Activated naive CD4-positive, alpha-beta T cell treated with anti-CD3 and anti-CD28 coated beads for 36 hours (primary cell): ENCODE measurements at places on chromosomes 2 and 18. TPM values are rescaled to one million over a fixed set of nuclear protein-coding genes. Genes with fewer than 3 reads are reported as not detected.

The AFF3 gene
- 1.5 TPM for total RNA-seq

DNA sequence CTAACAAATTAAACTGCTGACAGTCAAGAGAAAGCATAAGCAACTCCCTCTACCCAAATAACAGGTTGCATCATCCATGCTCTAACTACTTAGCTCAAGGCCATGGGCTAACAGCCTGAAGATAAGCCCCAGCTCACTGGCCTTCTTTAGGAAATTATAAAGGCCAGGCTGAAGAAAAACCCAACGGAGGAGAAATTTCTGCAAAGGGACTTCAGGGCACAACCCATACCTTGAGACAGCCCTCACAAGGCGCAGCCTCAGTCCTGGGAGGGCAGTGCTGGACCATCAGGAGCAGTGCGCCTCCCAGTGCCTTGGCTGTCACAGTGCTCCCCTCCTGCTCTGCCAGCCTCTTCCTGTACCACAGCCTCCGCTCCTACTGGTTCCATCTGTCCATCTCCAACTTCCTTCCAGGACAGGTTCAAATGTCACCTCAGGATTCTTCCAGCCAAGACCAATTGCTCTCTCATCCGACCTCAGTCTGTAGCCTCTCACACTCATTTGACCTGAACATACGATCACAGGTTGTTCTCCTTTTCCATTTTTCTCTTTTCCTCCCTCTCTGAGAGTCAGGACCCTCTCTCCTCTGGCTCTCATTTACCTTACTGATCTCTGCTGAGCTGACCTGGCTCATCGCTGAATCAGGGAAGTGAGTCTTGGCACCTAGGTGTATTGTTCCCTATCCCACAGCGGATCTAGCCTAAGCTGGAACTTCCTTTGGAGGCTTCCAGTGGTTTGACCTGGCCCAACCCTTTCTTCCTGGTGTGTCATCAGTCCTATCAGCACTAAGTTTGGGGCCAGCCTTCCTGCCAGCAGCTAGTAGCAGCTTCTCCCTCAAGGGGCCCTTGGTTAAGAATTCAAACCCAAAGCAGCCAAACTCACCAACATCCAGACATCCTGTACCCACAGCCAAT, 1.9 kb downstream of the MCFD2 start:
- no peak for DNase-seq
- no peaks in the 10 kb centered on the region for H3K27me3 ChIP-seq
- peaks cover 61% of the 10 kb centered on the region for H3K4me1 ChIP-seq
- H3K36me3 ChIP-seq, result peaks cover 25% of the 10 kb centered on the region
- H3K27ac ChIP-seq, result no peak overlapping the region

- H3K4me1 ChIP-seq, result peaks cover 26% of the 10 kb centered on the region
- peaks cover 47% of the 10 kb centered on the region for H3K27me3 ChIP-seq
- no peak overlapping the region for H3K4me3 ChIP-seq
- no peaks in the 10 kb centered on the region for H3K36me3 ChIP-seq
These were observed 5.7 kb downstream of the CYP26B1 start for GRCh38 chr2:72141881-72142451.

- peaks cover 12% of the 10 kb centered on the region for H3K4me1 ChIP-seq
- H3K4me3 ChIP-seq, result no peak overlapping the region
- H3K27ac ChIP-seq, result no peak overlapping the region
- DNase-seq, result no peak
These were observed 85.9 kb upstream of the KLF7 start for GRCh38 chr2:207251573-207252192.

GRCh38 chr2:84700006-84700405, 180.9 kb downstream of the TRABD2A start:
- peaks cover 3% of the 10 kb centered on the region for H3K36me3 ChIP-seq
- no peak for DNase-seq
- H3K27me3 ChIP-seq, result no peaks in the 10 kb centered on the region
- H3K27ac ChIP-seq, result no peak overlapping the region
- H3K4me3 ChIP-seq, result no peak overlapping the region
